ENCODE measurements at places on chromosomes 6 and 20. TPM values are rescaled to one million over a fixed set of nuclear protein-coding genes. Genes with fewer than 3 reads are reported as not detected.
A peak's percentile ranks its signal among the peaks of the same experiment; 100 is the strongest.

Gene TMEM244
- total RNA-seq = not detected

Gene C20orf202
- not detected for total RNA-seq

Gene IPCEF1
- total RNA-seq = 0.29 TPM

GRCh38 chr6:158188591-158188990 lies 20.4 kb downstream of the GTF2H5 start:
- H3K4me3 ChIP-seq = no peak overlapping the region
- H3K4me1 ChIP-seq = peaks cover 6% of the 10 kb centered on the region
- H3K36me3 ChIP-seq = 0 out of 2 replicates have a peak, but pooled peaks cover 4% of the 10 kb centered on the region
- no peak overlapping the region for H3K27ac ChIP-seq
- H3K27me3 ChIP-seq = no peaks in the 10 kb centered on the region

- H3K36me3 ChIP-seq = no peaks in the 10 kb centered on the region
- H3K4me1 ChIP-seq = peaks cover 17% of the 10 kb centered on the region
- H3K27me3 ChIP-seq = no peaks in the 10 kb centered on the region
- peak; percentile 99 for DNase-seq
Measured at GRCh38 chr20:45905505-45906079, 6.4 kb downstream of the PLTP start.

DNA sequence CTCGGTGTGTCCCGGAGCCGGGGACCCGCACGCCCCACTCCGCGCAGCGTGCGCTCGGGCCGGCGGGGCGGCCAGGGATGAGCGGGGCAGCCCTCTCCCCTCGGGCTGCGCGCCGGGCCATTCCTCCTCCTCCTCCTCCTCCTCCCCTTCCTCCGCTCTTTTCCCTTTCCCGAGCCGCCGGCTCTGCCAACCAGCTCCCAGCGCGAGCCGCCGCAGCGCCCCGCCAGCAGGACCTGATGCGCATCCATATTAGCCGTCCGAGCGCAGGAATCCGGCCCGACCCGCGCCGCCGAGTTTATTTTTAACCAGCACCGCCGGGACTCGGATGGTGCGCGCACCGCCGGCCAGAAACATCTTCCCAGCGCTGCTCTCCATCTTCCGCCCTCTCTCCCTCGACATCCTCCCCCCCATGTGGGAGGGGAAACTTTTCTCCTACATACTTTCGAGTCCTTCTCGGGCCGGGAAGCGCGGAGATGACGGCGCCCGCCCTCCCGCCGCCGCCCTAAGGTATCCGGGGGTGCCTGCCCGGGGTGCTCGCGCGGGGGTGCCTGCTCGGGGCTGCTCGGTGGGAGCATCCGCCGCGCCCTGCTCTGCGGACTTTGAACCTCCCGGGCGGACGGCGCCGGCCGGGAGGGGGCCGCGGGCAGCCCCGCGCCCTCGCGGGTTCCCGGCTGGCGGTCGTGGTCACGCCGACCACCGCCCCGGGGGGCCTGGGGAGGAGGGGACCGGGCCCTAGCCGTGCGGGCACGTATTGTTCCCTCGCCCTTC lies 619 bp downstream of the RREB1 start:
- H3K36me3 ChIP-seq = no peaks in the 10 kb centered on the region
- H3K27me3 ChIP-seq = no peaks in the 10 kb centered on the region
- H3K4me3 ChIP-seq = peak overlapping the region; percentile 97
- peaks cover 36% of the 10 kb centered on the region for H3K4me1 ChIP-seq
- peak; percentile 49 for DNase-seq

DNA sequence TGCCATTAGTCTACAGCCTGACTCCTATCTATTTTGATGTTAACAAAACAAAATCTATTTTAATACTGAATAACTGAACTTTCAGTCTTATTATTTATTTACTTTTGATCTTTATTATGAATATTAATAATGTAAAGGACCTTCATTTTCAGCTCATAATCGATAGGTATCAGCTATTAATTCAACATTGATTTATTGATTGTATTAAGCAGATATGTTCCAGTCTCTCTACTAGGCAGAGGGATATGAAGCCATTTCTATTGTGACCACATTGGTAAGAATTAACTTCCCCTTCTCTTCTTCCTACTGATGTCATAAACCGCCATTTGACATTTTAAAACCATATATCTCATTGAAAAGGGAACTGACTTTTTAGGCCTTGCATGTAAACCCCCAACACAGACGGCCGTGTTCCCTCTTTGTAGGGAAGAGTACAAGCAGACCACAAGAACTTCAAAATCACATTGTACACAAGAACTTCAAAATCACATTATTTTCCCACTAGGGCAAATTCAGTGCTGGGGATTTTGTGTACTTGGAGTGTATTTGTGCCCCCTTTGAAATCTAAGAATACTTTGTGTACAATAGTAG lies 69.5 kb upstream of the FABP7 start:
- no peaks in the 10 kb centered on the region for H3K27me3 ChIP-seq
- H3K27ac ChIP-seq = no peak overlapping the region
- no peak overlapping the region for H3K4me3 ChIP-seq
- no peaks in the 10 kb centered on the region for H3K36me3 ChIP-seq
- H3K4me1 ChIP-seq = peaks cover 19% of the 10 kb centered on the region
- DNase-seq = no peak

DNA sequence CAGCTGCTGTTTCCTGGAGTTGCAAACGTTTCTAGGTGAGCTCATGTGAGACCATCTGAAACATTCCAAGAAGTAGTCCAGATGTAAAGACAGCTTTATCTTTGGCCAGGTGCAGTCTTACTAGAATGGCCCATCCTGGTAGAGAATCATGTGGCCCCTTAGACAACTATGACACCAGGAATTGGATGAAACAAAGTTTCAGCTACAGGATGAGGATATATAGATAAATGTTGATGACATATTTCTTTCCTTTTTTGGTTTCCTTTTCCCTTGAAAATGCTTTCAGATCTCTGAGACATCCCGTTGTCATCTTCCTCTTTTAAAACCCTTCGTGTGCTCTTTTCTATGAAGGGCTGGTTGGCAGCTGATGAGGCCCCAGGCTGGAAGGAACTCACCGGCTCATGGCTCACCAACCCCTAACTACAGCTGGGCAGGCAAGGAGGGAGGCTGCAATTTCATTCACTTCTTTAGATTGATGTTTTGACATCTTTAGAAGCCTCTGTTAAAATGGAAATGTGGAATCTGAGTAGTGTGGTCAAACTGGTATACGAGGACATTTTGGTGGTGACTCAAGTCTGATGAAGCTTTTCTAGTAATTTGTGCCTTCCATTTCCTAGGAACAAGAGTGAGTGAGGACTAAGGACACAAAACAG lies 167.9 kb upstream of the TNFAIP3 start:
- H3K27me3 ChIP-seq = no peaks in the 10 kb centered on the region
- no peaks in the 10 kb centered on the region for H3K36me3 ChIP-seq
- DNase-seq = peak; percentile 23
- H3K27ac ChIP-seq = no peak overlapping the region
- no peak overlapping the region for H3K4me3 ChIP-seq
- H3K4me1 ChIP-seq = peaks cover 10% of the 10 kb centered on the region

DNA sequence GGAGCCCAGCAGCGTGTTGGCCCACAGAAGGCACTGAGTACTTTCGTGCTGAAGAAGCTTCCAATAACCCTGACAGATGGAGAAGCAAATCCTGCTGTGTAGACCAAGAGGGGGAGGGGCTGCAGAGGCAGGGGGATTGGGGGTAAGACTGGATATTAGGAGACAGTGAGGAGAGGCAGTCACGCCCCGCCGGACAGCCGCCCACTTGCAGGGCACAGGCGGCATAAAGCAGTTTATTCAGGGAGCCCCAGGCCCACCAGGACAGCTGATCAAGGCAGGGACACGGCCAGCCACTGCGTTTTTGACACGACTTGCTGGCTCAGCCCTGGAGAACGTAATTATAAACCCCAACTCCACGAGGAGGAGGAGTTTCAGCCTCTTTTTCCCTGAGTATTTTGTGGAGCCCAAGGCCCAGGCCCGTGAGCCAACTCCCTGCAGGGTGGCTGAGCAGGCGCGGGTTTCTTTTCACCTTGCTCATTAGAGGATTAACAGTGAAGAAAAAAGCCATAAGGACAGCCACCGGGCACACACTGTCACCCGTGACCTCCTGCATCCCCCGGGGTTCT lies 177.9 kb downstream of the TFAP2C start:
- no peak overlapping the region for H3K4me3 ChIP-seq
- DNase-seq = no peak
- H3K27me3 ChIP-seq = no peaks in the 10 kb centered on the region
- no peaks in the 10 kb centered on the region for H3K36me3 ChIP-seq

- H3K4me3 ChIP-seq = no peak overlapping the region
- no peak overlapping the region for H3K27ac ChIP-seq
- no peaks in the 10 kb centered on the region for H3K4me1 ChIP-seq
- no peak for DNase-seq
- H3K27me3 ChIP-seq = no peaks in the 10 kb centered on the region
- no peaks in the 10 kb centered on the region for H3K36me3 ChIP-seq
Measured at GRCh38 chr6:109834131-109834530, 143.0 kb downstream of the FIG4 start.

Measured in PC-3 (cell line).